ENCODE measurements at places on chromosomes 4 and X. TPM values are rescaled to one million over a fixed set of nuclear protein-coding genes. Genes with fewer than 3 reads are reported as not detected.
A peak's percentile ranks its signal among the peaks of the same experiment; 100 is the strongest.

The KLHL34 gene
- 0.10 TPM for total RNA-seq

- DNase-seq, result no peak
Measured at GRCh38 chr4:72564184-72564583, 4.8 kb downstream of the ADAMTS3 start.

The PRSS12 gene
- 0.16 TPM for total RNA-seq

GRCh38 chrX:128601706-128602105, 549.5 kb upstream of the ACTRT1 start:
- DNase-seq, result no peak

- DNase-seq, result no peak
Measured at GRCh38 chrX:7071390-7071789, 76.1 kb upstream of the STS start.

DNA sequence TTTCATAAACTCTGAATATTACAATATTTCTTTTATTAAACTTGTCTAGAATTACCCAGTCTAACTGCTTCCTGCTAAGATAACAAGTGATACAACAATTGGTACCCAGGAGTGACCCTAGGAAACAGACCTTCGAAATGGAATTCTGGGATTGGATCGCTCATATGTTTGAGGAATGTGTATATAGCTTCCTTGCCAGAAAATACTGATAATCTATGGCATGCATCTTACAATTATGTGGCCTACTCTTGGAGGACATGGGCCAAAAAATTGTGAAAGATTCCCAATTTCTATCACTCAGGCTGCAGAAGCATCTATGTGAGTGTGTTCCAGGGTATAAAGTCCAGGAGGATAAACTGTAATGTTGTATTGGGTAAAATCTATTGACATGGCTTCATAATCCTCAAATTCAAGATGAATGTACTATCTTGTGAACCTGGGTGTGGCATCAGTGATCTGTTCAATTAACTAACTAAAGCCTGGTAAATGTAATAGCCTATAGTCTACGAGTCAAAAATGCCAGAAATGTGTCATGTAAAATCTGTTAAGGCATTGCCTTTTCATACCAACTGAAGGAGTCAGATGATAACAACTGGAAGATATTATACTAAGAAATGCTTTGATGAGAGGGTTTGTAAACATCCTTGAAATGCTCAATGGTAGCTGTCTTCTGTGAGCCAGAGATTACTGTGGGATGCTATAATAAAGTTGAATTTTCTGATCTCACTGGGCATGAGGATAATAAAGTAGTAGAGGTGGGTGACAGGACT, 1499.3 kb downstream of the PCDH7 start:
- DNase-seq, result no peak

- DNase-seq, result no peak
Measured at GRCh38 chr4:140793291-140793690, 37.1 kb upstream of the TBC1D9 start.

- no peak for DNase-seq
Measured at GRCh38 chr4:153222707-153223426, 18.6 kb downstream of the TRIM2 start.

The TLR3 gene
- 10.9 TPM for total RNA-seq

- no peak for DNase-seq
Measured at GRCh38 chr4:166846939-166847338, 387.4 kb downstream of the SPOCK3 start.

- peak; percentile 49 for DNase-seq
Measured at GRCh38 chrX:69309074-69309792, 144.0 kb upstream of the PJA1 start.

The FABP2 gene
- total RNA-seq, result 0.80 TPM

- no peak for DNase-seq
Measured at GRCh38 chr4:1509366-1509765, 103.1 kb upstream of the NKX1-1 start.

- DNase-seq, result peak; percentile 41
Measured at GRCh38 chrX:149759824-149760223, 14.0 kb upstream of the HSFX1 start.

- DNase-seq, result no peak
Measured at GRCh38 chr4:7981738-7982394, 42.2 kb upstream of the AFAP1 start.

DNA sequence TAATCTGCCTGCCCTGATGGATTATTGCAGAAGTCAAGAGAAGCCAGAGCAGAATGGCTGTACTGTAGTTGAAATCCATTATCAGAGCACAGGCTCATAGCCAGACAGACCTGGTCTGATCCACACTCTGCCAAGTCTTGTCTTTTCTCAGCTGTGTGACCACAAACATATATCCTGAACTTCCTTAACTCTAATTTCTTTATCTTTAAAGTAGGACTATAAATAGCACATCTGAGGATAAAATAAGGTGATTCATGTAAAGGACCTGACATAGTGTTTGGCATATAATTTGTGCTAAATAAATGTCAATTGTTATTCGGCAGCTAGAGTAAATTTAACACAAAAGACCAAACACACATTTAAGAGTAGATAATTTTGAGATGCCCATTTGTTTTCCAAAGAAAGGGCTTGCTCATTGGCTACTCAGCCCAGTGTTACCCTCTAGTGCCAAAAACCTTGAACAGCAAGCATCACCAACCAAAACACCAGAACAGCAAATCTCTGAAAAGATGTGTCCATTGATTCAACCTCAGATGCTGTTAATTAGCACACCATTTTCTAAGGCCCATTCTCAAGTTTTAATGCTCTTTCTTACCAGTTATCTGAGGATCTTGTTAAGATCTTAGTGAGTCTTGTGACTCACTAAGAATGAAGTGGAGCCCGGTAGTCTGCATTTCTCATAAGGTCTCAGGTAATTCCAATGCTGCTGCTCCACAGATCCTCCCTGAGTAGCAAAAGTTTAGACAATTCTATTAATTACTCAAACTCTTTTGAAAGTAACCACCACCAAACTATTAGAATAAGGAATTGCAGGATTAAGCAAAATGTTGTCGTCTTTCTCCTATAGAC, 108.8 kb downstream of the HHIP start:
- DNase-seq, result no peak

- no peak for DNase-seq
Measured at GRCh38 chrX:1322393-1322792, 14.2 kb upstream of the IL3RA start.

DNA sequence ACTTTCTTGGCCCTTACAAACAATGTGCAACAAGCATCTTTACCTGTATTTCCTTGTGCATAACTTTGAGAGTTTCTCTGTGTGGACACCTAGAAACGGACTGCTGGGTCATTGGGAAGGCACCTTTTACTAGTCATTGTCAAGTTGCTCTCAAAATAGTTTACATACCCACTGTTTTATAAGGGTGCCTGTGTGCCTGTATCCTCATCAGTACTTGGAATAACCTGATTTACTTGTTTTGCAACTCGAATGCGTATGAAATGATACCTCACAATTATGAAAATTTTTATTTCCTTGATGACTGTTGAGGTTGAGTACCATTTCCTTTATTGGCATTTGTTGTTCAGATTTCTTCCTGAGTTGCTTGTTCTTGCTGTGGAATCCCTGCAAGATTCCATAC, 150.8 kb downstream of the STIM2 start:
- DNase-seq, result no peak

The SLC4A4 gene
- total RNA-seq, result 5.5 TPM

GRCh38 chrX:48003367-48003757, 427 bp downstream of the ZNF182 start:
- DNase-seq, result no peak

The FDCSP gene
- total RNA-seq, result not detected

- DNase-seq, result no peak
Measured at GRCh38 chr4:52744588-52744987, 6.6 kb downstream of the ERVMER34-1 start.

The PAGE1 gene
- total RNA-seq, result not detected

The MID2 gene
- 23.4 TPM for total RNA-seq

DNA sequence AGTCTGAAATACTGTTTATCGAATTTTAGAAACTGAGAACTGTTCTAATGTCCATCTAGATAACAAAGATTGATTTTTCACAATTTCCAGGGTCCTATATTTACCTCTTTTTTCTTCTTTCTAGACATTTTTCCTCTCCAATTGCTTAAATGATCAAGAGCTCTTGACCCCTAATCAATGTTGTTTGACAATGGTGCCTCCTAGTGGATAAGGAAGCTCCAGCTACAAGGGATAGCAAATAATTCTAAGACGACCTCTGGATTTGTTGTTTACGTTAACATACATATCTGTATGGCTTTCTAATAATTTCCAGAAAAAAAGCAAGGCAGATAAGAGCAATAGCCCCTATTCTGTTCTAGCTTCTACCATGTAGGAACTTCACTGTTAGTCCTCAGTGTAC, 35.8 kb downstream of the GPR82 start:
- no peak for DNase-seq

- DNase-seq, result no peak
Measured at GRCh38 chr4:169136796-169137557, 126.9 kb upstream of the CBR4 start.

The KCND1 gene
- total RNA-seq, result 1.3 TPM

The POU3F4 gene
- not detected for total RNA-seq

GRCh38 chr4:2154215-2154740, 87.6 kb downstream of the HAUS3 start:
- no peak for DNase-seq

The LAGE3 gene
- 13.6 TPM for total RNA-seq

DNA sequence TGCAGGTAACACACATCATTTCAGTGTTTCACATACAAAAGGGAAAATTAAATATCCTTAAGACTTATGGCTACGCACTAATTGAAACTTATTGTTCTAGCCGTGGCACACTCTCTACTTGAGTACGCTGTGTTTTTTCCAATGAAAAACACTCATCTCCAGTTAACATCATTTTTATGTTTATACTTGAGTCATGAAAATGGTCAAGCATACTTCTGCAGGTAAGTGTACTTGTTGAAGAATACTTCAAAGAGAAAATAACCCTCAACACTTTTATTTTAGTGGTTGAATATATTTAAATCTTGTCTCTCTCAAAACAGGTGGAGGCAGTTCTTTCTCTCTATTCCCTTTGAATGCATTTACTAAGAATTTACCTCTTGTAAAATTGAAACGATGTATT, 538.7 kb upstream of the PCDH7 start:
- DNase-seq, result no peak

- no peak for DNase-seq
Measured at GRCh38 chrX:2395261-2395992, 105.3 kb downstream of the DHRSX start.

DNA sequence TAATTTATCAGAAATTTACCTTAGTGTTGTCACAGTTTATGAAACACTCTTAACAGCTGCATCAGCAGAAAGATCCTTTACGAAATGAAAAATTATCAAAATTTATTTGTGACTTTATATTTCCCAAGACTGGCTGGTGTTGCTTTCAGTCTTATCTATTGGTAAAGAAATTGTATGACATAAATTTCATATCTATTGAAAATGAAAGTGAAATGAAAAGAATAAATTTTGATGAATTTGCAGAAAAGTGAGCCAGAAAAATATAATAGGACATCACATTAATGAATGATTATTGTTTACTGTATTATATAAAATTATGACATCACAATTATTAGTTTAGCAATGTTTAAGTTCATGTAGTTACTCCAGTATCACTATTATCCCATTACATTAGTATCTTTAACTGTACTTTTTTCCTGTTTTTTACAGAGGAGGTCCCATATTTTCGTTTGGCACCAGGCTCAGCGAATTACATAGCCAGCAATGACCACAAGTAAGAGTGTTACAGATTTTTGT, 13.2 kb upstream of the TMEM165 start:
- DNase-seq, result no peak

- no peak for DNase-seq
Measured at GRCh38 chrX:77450996-77451395, 3.8 kb downstream of the FGF16 start.

GRCh38 chr4:99612704-99613103, 38.1 kb downstream of the MTTP start:
- no peak for DNase-seq

DNA sequence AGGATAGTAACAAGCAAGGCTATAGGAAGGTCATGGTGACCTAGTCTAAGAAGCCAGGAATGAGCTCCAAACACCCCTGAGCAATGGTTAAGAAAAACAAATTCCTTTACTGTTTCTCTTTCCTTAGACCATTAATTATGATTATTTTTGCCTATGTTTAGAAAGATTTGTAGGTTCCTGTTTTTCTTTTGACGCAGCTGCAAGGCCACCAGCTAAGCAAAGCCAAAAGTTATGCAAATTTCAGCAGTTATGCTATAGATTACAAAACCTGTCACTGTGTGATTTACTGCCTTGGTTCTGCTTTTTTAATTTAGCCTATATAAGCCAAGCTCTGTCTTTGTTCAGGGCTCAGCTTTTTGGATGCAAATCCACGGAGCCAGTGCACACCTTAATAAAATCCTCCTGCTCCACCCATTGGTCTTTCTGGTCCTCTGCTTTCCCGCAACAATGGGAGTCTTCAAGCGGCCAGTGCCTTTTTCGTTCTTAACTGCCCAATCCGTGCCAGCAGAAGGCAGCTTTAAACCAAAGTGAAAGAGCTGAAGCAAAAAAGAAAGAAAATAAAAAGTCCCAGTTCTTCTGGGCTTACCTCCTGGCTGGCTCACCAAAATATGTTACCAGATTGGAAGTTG, 1.4 kb upstream of the CEP135 start:
- DNase-seq, result no peak

The PLAC1 gene
- not detected for total RNA-seq

GRCh38 chr4:52704661-52705060, 45.6 kb upstream of the USP46 start:
- no peak for DNase-seq

GRCh38 chr4:78768452-78769180, 7.5 kb upstream of the BMP2K start:
- DNase-seq, result no peak

GRCh38 chr4:114509340-114509739, 89.3 kb upstream of the UGT8 start:
- DNase-seq, result no peak

DNA sequence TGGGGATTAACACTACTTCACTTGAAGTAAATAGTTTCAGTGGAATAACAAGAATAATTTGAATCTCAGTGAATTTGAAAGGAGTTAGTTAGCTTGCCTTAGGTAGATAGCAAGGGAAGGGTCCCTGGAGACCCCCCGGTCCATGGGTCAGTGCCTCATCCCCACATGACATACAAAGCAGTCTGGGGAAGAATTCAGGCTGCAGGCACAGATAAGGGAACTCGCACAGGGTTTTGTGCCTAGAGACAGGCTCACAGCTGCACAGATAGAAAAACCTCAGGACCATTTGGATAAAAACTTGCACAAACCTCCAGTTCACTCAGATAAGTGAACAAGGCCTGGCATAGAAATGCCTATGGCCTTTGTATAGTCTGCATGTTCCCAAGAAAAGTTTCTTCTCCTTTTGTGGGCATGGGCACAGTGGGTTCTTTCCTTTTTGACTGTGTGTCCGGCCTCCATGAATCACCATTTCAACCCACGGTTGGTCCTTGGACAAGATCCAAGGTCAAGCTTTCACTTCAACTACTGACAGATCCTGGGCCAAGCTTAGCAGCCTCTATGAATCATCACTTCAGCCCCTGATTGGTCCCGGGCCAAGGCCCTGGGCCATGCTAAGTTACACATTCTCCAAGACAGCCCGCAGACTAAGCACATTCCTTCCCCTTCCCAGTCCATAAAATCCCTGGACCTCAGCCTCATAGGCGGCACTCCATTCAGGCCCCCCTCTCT, 108.3 kb upstream of the KLHL4 start:
- no peak for DNase-seq
